ENCODE measurements at places on chromosomes 3 and 15.

DNA sequence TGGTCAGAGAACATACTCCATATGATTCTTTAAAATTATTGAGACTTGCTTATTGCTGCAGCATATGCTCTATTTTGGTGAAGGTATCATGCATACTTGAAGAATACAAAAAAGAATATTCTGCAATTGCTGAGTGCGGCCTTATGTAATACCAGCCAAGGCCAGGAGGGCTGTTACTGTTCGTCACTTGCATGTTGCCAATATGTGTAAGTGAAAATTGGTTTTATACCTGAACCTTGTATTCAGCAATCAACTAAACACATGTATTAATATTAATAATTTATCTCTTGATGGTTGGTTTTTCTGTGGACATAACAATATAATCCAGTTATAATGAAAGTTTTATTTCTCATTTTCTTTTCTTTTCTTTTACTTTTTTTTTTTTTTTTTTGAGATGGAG is 13.9 kb upstream of the GABRA5 start:
- no peak for DNase-seq

GRCh38 chr3:98954791-98955604 is 53.5 kb upstream of the DCBLD2 start:
- no peak for DNase-seq

DNA sequence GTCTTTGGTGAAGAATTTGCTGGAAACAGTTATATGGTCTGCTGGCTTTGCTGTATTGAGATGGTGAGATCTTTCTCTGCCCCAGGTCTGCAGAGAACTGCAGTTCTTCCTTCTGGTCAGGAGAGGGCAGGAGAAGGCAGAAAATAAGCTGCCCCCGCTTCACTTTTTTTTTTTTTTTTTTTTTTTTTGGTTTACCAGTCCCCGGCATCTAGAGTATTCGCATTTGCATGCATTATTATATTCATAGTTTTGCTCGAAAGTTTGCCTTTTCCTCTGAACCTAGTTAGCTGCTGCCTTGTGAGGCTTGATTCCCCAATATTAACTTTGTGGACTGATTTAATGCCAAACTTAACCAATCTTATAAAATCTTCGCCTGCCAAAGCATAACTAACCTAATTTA is 10.6 kb upstream of the PARL start:
- peak; percentile 87 for DNase-seq

DNA sequence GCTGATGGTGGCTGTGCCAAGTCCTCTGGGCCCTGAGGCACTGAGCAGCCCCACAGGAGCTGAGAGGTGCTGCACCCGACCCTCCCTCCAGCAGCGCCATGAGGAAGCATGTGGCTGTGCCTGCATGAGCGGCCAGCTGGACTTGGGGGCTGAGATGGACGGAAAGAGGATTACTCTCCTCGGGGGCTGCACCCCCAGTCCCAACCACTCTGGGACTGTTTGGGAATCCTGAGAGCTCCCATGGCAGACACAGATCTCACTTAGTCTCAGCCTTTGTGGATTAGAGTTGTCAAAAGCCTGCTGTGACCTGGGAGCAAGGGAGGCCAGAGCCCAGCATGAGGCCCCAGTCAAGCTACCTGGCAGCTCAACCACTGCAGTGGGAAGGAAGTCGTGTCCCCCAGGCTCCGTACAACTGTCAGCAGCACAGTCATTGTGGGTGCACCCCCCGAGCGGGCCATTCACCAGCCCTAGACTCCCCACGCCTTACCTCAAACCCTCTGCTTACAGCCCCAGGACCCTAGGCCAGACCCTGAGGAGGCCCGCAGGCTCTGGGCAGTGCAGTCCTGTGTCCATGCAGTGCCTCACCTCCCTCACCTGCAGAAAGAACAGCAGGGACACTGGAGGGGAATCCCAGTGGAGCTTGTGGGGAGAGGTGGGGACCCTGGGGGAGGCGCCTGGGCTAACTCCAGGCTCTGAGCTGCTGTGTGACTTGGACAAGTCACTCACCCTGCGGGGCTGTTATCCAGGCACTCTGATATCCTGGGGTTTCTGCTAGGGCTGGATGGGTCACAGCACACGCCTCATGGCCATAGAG is 17.1 kb downstream of the PRR23E start:
- no peak for DNase-seq

- DNase-seq = no peak
Observed at GRCh38 chr3:175778994-175779393, 919.9 kb downstream of the NAALADL2 start.

DNA sequence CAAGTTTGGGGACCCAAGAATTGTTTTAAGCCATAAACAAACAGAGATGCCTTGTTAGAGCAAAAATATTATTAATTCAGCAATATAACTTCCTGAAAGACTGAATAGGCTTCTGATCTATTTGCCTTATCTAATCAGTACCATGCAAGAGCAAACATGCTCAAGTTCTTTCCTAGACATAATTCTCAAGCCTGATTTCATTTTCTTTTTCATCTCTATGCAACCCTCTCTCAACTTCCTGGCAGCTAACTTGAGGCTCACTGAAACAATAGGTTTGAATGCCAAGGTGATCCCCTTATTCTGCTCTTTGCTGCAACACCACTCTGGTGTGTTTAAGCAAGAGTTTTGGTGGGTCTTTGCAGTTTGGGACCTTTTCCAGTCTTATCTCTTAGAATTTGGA is 230.9 kb upstream of the CD96 start:
- DNase-seq = no peak

- no peak for DNase-seq
Observed at GRCh38 chr3:99468918-99469317, 169.5 kb upstream of the COL8A1 start.

- peak; percentile 26 for DNase-seq
Observed at GRCh38 chr15:91224755-91225380, 124.8 kb downstream of the SV2B start.

DNA sequence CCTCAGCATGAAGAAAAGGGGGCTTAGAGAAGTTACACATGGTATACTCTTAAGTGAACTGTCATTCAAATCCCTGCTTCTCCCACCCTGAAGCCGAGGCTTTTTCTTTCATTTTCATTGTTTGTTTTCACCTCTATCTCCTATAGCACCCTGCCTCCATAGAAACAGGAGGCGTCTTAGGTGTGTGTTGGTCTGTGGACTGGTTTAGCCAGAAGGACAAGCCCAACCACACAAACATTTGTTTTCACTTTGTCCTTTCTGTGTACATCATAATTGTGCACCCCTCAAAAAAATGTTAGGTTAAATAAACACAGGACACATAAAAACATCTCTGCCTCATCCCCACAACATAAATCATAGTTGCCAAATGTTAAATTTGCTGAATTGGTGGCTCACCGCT is 73.3 kb upstream of the UBE2E2 start:
- no peak for DNase-seq

DNA sequence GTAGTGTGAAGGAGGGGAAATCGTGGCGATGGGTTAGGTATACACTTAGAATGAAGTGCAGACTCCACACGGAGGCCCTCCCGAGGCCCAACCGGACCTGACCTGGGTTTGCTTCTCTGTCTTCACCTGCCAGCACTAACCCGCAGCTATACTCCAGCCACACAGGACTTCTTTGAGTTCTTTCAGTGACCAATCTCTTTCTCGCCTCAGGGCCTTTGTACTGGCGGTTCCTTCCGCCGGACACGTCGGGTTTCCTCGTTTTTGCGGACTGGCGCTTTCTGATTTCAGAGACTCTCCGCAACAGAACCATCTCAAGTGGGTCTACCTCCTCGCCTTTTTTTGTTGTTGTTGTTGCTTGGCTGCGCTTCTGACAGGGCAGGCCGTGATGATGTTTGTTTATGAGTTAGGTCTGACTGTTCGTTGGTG is at the start of gene NEIL1:
NEIL1 (plus strand) TSS at position 244 of the 426 bp plus-strand sequence. CDS start 1,867 bp downstream, outside the sequence.
- no peak for DNase-seq

GRCh38 chr3:126956361-126956760 is 26.6 kb upstream of the PLXNA1 start:
- DNase-seq = no peak

DNA sequence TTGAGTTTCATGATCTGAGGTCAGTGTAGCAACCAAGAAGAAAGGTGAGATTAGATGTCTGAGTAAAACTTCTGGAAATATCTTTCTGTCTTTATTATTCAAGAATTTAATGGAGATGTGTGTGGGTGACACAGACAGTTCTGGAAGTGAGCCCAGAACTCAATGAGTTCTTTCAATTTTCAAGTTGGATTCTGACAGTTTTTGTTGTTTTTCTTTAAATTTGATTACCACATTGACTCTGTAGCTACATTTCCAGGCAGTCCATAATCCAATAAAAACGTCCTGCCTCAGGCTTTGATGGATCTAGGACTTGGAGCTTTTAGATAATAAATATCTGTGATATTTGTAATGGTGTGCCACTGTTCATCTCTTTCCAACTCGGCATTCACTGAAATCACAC is 3.9 kb upstream of the PARP14 start:
- DNase-seq = no peak

DNA sequence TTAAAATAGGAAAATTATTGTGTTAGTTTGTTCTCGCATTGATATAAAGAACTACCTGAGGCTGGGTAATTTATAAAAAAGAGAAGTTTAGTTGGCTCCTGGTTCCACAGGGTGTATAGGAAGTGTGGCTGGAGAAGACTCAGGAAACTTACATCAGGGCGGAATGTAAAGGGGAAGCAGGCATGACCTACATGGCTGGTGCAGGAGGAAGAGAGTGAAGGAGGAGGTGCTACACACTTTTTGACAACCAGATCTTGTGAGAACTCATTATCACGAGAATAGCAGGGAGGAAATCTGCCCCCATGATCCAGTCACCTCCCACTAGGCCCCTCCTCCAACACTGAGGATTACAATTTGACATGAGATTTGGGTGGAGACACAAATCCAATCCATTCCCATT is 490.7 kb downstream of the RBMS3 start:
- DNase-seq = no peak

DNA sequence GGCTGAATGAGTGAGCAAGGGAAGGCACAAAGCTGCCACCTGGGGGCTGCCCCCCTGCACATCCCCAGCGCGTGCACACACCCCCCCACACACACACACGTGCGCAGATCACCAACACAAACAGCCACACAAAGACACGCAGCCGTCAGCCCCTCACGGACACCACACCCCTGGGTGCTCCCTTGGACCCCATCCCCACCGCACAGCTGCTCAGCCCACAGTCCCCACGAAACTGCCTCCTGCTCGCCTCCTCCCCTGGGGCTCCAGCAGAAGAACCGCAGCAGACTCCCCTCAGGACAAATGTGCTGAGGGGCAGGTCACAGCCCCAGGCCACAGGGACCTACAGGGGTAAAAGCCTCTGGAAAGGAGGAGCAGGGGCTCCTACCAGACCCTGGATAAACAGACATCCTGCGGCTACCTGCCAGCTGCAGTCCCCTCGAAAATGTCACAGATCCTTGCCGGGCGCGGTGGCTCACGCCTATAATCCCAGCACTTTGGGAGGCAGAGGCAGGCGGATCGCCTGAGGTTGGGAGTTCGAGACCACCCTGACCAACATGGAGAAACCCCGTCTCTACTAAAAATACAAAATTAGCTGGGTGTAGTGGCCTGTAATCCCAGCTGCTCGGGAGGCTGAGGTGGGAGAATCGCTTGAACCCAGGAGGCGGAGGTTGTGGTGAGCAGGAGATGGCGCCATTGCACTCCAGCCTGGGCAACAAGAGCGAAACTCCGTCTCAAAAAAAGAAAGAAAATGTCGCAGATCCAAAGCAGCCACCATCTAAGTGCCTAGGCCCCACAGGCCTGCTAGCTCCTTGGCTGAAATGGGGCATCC is 6.5 kb downstream of the TWF2 start:
- no peak for DNase-seq

GRCh38 chr3:10249833-10250232 is 1.6 kb downstream of the TATDN2 start:
- DNase-seq = no peak

GRCh38 chr3:107634099-107634489 is 111.3 kb downstream of the BBX start:
- DNase-seq = no peak

GRCh38 chr3:53255775-53256703 is at the start of gene TKT:
Gene TKT, minus strand, starts transcription at chr3:53256022. Its CDS starts 80 bp downstream, at chr3:53255942.
- DNase-seq = peak; percentile 98

DNA sequence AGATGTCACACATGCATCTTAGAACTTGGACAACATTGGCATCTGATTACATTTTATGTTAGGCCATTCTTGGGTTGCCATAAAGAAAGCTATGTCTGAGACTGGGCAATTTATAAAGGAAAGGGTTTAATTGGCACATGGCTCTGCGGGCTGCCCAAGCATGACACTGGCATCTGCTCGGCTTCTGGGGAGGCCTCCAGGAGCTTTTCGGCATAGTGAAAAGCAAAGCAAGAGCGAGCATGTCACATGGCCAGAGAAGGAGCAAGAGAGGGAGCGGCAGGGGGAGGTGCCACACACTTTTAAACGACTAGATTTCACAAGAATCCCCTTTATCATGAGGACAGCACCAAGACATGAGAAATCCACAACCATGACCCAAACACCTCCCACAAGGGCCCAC is 11.3 kb downstream of the RYR3 start:
- no peak for DNase-seq

GRCh38 chr3:48271763-48272498 is 31.0 kb downstream of the ZNF589 start:
- DNase-seq = no peak

DNA sequence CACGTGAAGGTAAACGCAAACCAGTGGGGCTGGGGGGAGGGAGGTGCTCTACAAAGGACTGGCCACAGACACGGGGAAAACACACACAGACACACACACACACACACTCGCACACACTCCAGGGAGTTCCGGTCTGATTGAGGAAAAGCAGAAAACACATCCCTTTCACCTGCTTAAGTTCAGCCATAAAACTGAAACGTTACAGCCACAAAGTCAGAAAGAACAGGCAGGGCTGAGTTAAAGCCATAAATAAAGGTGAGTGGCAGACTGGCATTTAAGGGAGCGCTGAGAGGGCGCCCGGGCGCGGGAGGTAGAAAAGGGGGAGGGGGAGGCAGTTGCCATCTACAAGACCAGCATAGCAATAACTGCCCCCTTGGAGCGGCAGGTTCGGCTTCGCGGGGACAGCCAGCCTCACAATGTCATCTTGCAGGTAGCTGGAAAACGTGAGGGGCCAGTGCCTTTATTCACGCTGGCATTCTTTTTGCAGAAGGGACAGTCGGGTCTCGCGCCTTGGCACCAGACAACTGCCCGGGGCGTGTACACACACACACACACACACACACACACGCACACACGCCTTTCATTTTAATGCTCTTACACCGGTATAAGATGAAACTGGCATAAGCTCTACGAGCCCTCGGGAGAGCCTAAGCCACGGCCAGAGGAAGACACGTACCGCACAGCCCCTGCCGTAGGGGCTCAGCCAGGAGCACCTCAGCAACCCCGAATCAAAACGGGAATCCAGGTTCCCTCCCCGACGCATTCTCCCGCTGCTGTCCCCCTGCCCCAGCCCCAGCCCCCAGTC is 866 bp downstream of the TNIK start:
- DNase-seq = peak; percentile 20

DNA sequence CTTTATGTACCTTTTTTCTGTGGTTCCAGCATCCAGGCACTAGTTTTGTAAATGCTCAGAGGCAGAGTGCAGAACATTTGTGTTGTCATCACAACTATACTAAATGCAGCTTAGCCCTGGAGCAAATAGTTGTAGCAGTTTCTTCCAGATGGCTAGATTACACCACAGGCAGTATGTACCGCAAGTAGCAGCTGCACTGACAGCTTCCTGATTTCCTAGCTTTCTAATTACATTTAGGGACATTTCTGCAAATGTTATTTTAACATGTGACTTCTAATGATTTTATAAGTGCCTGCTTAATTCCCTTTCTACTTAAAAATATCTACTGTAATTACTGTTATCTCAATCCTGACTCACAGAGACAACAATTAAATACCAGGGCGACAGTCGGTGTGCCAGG is 106.5 kb downstream of the NR2E3 start:
- no peak for DNase-seq

- no peak for DNase-seq
Observed at GRCh38 chr3:158269942-158270341, 160.1 kb downstream of the RSRC1 start.

- no peak for DNase-seq
Observed at GRCh38 chr3:173586166-173586565, 188.6 kb downstream of the NLGN1 start.
